ENCODE measurements at places on chromosomes 7 and 10.
A peak's percentile ranks its signal among the peaks of the same experiment; 100 is the strongest.

GRCh38 chr10:70078329-70078728 lies 25.7 kb downstream of the MACROH2A2 start:
- no peak for DNase-seq

- DNase-seq = no peak
Measured at GRCh38 chr7:33821970-33822369, 83.4 kb upstream of the BMPER start.

- DNase-seq = no peak
Measured at GRCh38 chr7:117889611-117890010, 16.4 kb upstream of the CTTNBP2 start.

- no peak for DNase-seq
Measured at GRCh38 chr7:7768977-7769709, 50.7 kb upstream of the RPA3 start.

DNA sequence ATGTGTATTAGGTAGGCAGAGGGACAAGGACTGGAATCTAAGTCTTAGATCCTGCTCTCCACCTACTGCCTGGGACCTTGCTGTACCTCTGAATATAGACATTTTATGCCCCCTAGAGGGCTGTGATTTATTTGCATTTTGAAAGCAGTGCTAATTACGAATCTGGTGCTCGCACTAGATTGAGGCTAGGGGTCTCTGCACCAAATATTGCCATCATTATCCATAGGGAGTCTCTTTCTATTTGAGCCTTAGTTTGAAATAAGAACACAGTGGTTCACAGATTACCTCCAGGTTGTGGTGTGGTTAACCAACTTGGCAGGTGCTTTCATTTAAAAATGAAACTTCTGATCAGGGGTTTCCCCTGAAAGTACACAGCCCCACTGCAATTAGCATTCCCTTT lies 41.8 kb downstream of the CNNM1 start:
- DNase-seq = no peak

DNA sequence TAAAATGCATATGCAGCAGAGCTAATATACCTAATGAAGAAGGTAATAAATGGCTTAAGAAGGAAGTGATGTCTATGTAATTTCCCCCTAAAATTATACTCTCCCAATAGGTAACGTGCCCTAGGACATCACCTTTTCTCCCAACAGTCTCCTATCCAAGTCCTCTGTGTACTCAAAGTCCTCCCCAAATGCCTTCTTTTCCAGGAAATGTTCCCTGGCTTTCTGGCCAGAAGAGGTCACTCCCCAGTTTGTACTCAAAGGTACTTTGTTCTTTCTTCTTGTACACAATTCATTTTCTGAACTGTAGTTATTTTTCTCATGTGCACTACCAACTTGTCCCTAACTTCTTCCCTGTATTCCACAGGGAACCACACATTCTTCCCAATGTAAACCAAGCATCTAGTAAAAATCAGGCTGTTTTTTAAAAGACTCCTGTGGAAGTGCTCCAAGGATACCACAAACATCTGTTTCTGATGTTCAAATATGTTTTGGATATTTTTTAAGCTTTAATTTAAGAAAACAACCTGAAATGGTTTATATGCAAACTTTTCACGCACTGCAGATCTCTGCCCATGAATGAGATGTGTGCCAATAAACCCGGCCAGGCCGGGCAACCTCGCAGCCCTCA lies 262.3 kb upstream of the KLF14 start:
- no peak for DNase-seq

GRCh38 chr7:125061776-125062397 lies 132.3 kb upstream of the POT1 start:
- no peak for DNase-seq

DNA sequence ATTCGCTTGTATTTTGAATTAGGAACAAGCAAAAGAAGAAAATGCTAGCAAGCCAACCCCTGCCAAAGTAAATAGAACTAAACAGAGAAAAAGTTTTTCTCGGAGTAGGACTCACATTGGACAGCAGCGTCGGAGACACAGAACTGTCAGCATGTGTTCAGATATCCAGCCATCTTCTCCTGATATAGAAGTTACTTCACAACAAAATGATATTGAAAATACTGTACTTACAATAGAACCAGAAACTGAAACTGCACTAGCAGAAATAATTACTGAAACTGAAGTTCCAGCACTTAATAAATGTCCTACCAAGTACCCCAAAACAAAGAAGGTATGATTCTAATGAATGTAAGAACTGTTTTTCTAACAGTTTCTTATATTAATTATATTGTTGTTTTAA lies 87.9 kb downstream of the KMT2E start:
- DNase-seq = no peak

- no peak for DNase-seq
Measured at GRCh38 chr7:31883761-31884164, 186.4 kb downstream of the PDE1C start.

- peak; percentile 38 for DNase-seq
Measured at GRCh38 chr10:62761115-62761514, 43.4 kb upstream of the ADO start.

DNA sequence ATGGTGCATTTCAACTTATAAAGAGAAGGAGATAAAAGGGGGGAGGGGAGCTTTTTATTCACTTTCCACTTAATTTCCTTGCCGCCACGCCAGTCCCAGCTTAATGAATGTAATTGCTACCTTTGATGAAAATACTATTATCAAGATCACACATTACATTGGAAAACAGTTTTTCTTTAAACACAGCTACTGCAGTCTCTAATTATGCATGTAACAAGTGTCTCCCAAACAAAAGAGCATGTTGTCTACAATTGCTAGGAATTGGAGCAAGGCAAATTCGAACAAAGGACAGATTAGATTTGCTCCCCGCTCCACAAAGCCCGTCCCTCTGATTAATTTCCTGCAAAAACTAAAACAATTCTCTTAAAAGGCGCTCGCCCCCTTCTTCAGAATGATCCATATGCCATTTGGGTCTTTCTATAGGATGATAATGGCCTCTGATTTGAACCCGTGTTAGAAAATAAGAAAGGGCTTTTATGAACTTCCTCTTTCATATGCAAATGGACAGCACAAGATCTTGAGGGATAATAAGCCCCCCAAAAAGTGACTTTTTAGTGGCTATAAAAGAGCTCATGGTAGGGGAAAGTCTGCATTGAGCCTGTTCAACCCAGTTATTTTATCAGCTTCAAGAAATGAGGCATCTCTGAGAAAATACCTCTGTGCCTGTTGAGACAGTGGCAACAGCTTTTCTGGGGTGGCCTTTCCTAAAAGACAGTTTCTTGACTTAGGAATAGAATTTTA lies 60.6 kb downstream of the ACADSB start:
- no peak for DNase-seq

- DNase-seq = no peak
Measured at GRCh38 chr7:47796347-47796746, 151.9 kb downstream of the PKD1L1 start.

- DNase-seq = no peak
Measured at GRCh38 chr7:81672872-81673271, 97.0 kb downstream of the HGF start.

GRCh38 chr10:12416344-12417050 lies 67.2 kb downstream of the CAMK1D start:
- no peak for DNase-seq

- no peak for DNase-seq
Measured at GRCh38 chr7:157016024-157016351, 5.5 kb upstream of the MNX1 start.

DNA sequence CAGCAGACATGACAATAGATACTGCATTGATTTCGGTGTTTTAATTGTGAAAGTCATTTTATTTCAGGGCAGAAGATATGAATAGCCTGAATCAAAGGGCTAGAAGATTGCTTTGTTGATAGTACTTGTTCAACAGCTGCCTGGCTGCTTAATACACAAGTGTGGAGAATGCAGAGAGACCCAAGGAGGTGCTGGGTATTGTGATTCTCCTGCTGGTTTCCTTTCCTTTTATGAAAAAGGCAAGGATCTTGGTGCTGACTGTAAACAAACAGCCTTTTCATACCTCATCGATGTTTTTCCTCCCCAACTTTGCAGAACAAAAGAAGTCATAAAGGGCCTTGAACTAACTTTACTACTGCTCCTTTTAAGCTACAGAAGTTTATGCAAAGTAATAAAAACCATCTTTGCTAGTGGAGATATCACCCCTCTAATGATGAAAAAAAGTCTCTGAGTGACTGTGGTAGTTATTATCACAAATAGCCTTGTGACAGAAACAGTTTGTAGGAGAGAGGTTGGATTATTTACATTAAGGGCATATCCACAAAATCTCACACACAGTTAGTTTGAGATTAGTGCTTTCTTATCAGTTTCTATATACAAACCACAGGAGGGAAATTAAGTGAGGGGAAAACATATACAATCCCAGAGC lies 800.0 kb downstream of the LRMDA start:
- no peak for DNase-seq

DNA sequence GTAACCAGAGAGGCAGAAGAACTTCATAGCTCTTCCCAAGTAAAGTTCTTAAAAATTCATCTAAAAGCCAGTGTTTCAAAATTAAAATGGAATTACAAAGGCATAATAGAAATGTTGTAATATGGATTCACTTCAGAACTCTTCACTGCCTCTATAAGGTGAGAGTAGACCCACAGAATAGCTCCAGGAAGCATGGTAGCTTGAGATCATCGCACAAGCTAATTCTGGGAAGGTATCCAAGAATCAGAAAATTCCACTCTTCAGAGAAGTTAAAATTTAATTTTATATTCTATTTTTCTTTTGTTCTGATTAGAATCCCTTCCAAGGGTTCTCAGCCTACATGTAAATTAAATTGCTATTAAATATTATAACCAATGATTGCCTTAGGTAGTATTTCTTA lies 1.5 kb upstream of the DHX32 start:
- no peak for DNase-seq

- DNase-seq = no peak
Measured at GRCh38 chr7:38929460-38930171, 20.6 kb upstream of the VPS41 start.

DNA sequence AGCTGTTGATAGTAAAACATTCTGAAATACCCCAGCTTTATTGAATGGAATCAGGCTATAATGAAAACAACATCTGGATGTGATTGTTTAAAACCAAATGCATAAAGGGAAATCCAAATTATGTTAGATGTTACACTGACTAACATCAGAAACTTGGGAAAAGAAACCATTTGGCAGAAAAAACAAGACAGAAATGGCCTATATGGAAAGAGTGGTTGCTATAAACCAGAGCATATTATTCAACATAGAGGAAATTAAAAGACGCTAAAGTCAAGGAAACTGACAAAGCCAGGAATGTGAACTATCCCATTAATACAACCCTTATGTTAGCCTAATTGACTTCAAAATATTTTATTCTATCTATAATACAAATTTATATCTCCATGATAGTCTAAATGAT lies 53.0 kb upstream of the CABCOCO1 start:
- DNase-seq = no peak

DNA sequence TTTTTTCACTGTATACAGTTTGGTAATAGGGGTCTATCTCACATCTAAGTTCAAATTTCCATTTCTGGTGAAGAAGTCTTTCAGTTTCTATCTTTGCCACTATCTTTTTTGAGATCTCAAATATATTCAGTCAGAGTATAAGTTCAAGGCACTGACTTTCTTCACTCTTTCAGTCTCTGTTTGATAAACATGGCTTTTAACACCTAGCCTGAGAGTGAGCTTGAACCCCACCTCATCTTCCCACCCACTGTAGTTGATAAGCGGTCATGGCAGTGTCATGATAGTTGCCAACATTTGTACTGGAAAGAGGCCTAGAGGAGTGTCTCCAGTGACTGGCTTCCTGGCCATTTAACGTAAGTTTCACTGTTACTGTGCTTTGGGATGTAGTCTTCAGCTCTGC lies 41.2 kb upstream of the AGR3 start:
- DNase-seq = no peak

DNA sequence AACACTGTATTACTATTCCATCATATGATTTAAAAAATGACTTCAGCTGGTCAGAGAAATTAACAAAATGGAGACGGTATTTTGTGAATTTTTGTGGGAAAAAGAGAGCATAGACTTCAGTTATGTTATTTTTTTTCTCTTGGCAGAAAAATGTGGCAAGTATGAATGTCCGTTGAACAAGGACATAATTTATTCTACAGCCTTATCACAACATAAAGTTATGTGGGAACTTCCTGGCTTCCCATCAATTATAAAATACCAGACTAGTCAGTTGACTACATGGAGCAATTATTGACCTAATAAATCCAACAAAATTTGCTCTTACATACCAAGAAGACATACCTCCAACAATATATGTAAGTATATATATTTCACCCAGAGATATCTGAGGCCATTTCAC lies 88.6 kb upstream of the PPP1R3A start:
- no peak for DNase-seq

DNA sequence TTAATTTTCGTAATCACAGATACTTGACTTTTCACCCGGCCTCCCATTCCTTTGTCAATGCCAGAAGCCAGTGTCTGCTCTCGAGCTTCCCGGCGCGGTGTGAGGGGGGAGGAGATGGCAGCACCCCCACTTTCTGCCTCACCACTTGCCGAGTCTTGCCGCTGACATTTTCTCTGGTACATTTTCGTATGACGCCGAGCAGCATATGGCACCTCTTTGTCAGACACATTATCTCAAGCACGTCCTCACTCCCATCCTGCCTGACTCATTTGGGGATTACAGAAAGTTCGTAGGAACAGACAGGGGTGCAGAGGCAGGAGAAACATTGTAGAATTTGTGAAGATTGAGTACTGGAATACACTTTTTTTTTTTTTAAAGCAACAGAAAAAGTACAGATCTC lies 60.8 kb upstream of the SORCS3 start:
- no peak for DNase-seq

GRCh38 chr7:94170836-94171235 lies 166.7 kb upstream of the BET1 start:
- no peak for DNase-seq

DNA sequence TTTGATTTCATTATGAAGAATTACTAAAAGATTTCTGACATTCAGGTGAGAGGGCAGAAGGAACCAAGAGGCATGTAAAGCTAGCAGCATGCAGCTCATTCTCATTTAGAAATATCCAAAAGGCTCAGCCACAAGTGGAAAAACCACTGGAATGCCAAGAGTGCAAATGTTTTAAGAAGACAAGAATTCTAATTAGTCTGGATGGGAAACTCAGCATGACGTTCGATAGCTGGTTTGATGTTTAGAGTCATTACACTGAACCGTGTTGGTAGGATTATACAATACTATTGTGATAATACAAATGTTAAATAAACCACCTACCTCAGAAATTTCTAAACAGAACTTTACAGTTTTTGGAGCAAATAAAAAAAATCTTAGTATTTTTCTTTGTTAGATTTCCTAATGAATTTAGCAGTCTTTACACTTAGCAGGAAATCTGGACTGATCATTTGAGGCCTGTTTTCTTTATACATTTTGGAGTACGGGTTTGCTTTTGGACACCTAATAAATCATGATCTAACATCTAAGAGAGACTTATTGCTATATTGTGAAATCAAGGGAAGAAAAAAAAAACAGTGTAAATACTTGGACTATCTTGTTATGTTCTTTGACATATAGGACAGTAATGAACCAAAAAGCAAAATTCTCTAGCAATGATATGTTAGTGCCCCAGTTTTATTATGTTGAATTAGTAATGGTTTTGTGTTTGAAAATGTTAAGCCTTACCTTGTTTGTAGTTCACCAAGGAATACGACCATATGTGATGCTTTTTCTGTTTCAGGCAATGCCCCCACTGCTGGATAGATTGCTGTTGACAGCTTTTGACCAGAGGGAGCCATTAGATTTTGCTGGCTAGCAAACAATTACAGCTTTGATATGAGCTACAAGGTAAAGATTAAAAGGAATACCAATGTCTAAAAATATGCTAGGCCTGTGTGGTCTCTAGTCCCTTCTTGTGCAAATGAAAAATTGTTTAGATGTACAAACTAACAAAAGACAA lies 354.1 kb upstream of the SEMA3A start:
- no peak for DNase-seq

Measured in activated CD4-positive, alpha-beta T cell treated with anti-CD3 and anti-CD28 coated beads for 4 hours (primary cell).